ENCODE measurements at places on chromosomes 11 and 22.

- DNase-seq = no peak
These were observed 21.8 kb downstream of the PRR5 start for GRCh38 chr22:44723801-44724200.

GRCh38 chr22:35314161-35314942 lies 14.7 kb downstream of the TOM1 start:
- DNase-seq = no peak

- DNase-seq = no peak
These were observed 1.5 kb upstream of the MRGPRG start for GRCh38 chr11:3220101-3220500.

DNA sequence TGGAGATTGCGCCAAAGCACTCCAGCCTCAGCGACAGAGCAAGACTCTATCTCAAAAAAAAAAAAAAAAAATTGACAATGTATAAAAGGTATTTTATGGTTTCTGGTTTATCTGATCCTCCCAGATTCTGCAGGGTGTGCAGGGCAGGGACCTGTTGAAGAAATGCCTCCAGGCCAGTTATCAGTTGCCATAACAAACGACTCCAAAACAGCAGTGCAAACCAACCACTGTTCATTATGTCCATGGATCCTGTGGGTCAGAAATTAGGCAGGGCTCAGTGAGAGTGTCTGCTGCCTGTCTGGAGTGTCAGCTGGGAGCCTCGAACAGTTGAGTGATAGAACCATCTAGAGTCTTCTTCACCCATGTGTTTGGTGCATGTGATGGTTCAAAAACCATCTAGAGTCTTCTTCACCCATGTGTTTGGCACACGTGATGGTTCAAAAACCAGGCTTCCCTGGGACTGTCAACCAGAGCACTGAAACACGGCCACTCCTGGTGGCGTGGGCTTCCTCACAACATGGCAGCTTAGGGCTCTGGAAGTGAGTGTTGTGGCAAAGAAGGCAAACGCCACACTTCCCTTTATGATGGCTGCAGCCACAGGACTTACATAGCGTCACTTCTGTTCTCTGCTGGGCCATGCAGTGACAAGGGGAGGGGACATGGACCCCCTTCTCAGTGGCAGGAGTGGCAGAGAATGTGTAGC lies 115.1 kb upstream of the CRYBB3 start:
- DNase-seq = no peak

DNA sequence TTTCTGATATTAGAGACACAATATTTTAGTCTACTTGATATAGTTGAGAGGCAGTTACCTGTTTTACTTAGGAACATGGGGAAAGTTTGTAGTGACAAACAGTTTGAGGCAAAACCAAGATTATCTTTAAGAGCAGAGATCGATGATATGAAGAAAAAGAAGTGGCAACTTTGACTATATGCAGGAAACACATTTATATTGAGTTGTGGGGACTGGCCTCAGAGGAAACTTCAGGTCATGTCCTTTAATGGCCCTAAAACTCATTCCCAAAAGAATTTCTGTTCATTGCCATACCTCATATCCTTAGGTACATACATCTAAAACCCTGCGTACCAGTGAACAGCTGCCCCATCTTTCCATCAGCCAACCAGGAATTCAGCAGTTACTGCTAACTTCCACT lies 4.5 kb downstream of the HBG1 start:
- DNase-seq = no peak

DNA sequence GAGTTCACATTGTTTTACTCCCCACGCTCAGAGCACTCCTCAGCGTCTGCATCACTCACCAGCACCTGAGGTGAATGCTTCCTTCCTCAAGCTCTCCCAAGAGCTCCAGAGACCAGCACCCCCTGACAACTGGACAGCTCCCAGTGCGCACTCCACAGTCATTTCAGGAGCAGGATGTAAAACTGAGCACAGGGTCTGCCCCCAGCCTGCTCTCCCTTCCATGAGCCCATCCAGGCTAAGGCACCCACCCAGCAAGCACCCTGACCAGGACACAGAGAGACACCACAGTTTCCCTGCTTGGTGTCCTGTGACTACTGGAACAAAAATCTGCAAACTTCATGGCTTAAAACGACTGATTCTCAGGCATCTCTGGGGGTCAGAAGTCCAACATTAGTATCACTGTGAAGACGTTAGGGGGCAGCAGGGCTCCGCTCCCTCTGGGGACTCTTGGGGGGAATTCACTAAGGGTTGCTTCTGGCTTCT lies 3.3 kb downstream of the SCGB1D2 start:
- no peak for DNase-seq

GRCh38 chr11:64559351-64560138 lies 31.5 kb upstream of the SLC22A12 start:
- no peak for DNase-seq

- no peak for DNase-seq
These were observed 239.4 kb downstream of the CSNK2A3 start for GRCh38 chr11:11113626-11114025.

DNA sequence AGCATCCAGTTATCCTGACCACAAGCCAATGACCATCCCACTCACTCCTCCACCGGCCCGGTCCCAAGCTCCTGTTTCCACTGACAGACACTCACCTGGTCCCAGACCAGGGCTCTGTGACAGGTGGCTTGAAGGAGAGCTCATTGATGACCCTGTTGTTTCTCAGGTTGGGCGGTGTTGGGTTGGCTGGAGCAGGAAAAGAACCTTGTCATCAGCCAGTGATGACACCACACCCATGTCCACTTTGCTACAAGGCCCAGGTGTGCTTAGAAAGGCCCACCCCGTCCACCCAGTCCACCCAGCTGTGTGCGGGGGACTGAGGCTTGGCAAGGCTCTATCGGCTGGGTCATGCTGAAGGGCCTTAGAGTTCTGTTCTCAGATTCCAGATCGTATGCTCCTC lies 42.9 kb downstream of the GAB4 start:
- DNase-seq = no peak

Measured in activated naive CD4-positive, alpha-beta T cell (primary cell).